GM19239 (cell line): ENCODE measurements at places on chromosomes 6 and 20.
A peak's percentile ranks its signal among the peaks of the same experiment; 100 is the strongest.

- no peak for DNase-seq
Observed at GRCh38 chr6:63319939-63320338, at the start of gene LGSN. Gene LGSN (minus strand): TSS chr6:63319983. CDS start chr6:63319943, 40 bp downstream.

- no peak for DNase-seq
Observed at GRCh38 chr20:1939270-1939595, 44.0 kb downstream of the SIRPA start.

- no peak for DNase-seq
Observed at GRCh38 chr20:32917191-32917950, 58.6 kb downstream of the EFCAB8 start.

- DNase-seq: no peak
Observed at GRCh38 chr6:40989204-40990169, 49.5 kb downstream of the UNC5CL start.

- no peak for DNase-seq
Observed at GRCh38 chr20:19048995-19049501, 163.4 kb upstream of the SLC24A3 start.

DNA sequence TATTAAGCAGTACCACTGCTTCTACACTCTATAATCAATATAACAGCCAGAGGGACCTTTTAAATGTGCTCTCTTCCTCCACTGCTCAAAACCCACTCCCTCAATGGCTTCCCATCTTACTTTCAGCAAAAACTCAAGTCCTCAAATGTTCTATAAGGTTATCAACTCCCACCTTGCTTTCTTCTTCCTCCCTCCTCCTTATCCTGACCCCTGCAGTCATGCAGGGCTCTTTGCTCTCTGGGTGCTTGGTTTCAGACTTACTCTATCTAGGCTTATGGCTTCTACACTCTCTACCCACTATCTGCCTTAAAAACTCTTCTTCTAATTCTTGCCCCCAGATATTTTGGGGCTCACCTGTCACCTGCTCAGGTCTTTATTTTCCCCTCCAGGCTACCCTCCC, 5.3 kb downstream of the ARHGAP18 start:
- DNase-seq: no peak

GRCh38 chr6:1594445-1595200, 15.1 kb upstream of the FOXC1 start:
- no peak for DNase-seq

DNA sequence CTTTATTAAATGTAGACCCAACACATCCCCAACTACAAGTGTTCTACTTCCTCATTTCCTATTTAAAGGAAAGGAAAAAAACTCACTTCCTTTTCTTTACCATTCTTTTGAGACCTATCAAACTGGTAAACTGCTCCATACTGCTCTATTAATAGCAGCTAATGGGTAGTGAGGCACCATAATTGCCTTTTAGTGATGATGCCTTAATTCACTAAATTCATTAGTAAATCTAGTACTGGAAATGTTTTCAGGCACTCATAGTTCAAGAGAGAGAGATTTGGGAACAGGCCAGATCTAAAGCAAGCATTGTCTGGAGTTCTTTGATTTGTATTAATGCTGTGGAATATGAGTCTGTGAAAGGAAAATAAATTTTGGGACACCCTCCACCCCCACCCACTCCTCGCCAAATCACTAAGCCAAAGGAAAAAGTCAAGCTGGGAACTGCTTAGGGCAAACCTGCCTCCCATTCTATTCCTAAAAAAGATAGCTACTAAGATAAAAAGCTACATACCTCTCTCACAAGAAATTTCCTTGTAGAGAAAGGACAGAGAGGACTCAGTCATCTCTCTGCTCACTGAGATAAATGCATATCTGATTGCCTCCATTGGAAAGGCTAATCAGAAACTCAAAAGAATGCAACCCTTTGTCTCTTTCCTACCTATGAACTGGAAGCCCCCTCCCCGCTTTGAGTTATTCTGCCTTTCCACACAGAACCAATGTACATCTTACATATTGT, 13.6 kb upstream of the IBTK start:
- no peak for DNase-seq

DNA sequence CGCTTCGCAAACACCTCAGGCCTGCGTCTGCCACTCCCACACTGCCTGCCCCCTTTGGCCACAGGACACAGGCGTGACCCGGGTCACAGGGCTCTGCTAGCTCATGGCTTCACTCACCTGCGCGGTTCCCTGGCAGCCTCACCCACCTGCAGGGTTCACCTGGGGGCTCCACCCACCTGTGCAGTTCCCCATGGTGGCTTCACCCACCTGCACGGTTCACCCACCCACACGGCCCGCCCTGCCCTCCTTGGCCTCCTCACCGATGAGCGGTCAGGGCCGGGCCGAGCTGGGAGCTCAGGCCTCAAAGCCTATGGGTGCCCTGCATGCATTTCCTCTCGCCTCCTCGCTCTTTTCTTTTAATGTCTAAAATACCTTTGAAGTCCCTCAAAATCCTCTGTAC, 54.7 kb downstream of the SMOC2 start:
- DNase-seq: no peak

GRCh38 chr20:23907579-23907978, 28.0 kb upstream of the CST5 start:
- no peak for DNase-seq

DNA sequence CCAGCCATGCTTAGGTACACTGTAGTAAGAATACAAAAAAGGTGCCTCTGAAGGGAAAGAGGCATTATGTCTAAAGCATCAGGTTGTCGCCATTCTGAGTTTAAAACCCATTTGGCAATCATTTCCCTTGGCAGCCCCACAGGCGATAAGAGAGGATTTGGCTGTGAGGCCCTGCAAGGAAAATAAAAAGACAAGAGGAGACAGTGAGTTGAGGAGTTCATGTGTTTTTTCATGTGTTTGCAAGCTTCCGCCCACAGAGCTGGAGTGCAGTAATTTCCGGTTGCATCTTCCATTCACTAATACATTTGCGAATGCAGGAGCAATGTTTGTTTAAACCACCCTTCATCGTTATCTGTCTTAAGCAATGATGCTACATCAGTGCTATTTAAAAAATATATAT, 138.5 kb upstream of the SOX4 start:
- no peak for DNase-seq

GRCh38 chr20:58597249-58597891, 53.7 kb upstream of the STX16 start:
- no peak for DNase-seq

DNA sequence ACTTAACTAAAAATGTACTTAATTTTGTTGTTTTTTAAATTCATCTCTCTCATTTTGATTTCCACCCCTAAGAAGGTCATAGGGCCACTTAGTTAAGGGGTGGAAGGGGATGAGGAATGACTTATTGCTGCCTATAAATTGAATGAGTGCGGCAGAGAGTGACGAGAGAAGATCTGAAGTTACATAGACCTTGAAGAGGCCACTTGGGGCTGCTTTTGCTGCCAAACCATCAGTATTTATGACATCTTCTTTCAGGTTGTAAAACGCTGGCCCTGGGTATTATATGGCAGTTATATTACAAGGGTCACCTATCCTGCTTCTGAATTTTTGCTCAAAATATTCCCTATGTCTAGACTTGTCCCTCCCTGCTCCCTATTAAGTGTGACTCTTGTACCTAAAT, 119.6 kb upstream of the RIMS1 start:
- no peak for DNase-seq

- no peak for DNase-seq
Observed at GRCh38 chr20:6683021-6683977, 84.2 kb upstream of the BMP2 start.

DNA sequence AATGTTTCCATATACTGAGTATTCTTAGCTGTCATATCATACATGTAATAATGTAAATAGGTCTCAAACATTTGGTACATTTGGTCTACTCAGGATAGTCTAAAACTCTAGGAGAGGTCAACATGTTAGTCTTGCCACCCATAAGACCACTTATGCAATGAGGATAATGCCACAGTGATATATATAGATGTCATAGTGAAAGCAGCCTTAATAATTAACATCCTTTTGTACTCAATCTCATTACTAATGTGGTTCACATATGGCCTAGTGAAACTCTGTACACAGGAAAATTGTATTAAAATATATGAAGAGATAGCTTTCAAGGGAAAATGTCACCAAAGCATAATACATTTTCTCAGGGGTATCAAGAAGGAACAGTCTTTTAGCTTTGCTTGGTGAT, 577.9 kb downstream of the TFAP2B start:
- no peak for DNase-seq

- DNase-seq: no peak
Observed at GRCh38 chr20:18004384-18005031, 35.7 kb downstream of the MGME1 start.

DNA sequence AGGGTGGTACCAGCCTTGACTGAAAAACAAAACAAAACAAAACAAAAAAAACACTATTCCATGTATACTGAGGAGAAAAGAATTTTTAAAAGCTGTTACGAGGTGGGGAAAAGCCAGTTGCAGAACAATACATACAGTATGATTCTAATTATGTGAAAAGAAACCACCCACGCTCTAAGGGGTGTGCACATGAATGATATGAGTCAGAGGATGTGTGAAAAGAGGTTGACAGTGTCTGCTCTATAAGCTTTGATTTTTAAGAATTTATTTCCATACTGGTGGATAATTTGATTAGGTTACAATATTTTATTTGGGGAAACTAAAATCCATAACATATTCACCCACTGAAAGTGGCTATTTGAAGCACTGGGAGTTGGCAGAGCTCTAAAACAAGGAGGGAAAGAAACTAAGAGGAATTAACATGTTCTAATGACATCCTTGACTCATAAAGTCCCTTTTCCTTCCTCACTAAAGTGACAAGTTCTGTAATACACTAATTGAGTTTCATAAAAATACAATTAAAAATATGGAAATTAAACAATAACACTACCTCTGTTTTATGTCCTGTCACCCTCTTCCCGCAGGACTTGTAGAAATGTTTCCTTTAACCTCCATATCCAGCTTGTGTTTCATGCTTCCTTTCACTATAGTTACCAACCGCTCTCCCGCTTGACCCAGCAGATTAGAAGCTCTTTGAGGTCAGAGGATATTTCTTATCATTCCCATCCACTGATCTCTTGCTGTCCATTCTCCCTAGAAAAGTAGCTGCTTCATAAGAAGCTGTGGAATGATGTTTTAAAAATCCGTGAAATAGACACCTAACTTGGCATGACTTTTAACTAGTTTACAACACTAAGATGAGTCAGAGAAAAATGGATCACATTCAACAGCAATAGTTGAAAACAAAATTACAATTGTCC, 118.6 kb upstream of the CCDC28A start:
- peak; percentile 10 for DNase-seq

GRCh38 chr6:70666706-70667105, 977 bp upstream of the SMAP1 start:
- DNase-seq: no peak

DNA sequence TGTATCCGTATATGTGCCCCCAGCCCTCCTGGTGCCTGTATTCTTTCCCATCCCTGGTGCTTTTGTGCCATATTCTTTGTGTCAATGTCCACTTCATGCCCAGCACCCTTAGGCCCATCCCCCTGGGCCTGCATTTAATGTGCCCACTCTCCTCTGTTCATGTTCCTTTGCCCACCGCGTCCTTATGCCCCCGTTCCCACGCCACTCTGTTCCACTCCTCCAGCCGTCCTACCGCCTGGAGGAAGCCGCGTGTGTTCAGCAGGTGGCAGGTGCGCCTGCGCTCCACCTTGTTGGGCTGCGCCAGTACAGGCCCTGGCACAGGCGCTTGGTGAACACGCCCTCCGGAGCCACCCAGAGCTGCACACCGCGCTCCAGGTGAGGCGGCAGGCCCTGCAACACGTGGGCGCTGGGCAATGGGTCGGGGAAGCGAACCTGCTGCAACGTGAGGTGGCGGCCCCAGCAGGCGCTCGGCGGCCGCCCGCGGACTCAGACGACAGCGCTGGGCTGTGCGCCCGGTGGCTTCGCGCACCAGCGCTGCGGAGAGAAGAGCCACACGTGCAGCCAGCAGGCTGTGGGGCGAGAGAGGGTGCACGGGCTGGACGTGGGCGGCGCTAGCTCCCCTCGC, 4.0 kb upstream of the FOXS1 start:
- DNase-seq: no peak

DNA sequence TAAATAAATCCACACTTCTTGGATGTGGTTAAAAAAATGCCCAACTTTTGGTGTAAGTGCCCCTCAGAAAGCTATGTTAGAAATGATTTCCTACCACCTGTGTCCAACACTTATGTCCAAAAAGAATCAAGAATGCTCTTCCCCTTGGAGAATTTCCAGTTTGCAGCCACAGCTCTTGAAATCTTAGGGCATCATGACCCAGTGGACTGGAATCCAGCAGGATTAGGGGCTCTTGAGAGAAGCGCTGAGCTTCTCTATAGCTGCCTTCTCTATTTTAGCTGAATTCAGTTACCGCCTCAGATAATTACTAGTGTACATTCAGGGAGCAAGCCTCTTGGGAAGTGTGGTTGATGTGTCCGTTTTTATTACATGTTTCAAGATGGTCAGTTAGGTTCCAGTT, 2.5 kb downstream of the PHACTR1 start:
- DNase-seq: no peak

DNA sequence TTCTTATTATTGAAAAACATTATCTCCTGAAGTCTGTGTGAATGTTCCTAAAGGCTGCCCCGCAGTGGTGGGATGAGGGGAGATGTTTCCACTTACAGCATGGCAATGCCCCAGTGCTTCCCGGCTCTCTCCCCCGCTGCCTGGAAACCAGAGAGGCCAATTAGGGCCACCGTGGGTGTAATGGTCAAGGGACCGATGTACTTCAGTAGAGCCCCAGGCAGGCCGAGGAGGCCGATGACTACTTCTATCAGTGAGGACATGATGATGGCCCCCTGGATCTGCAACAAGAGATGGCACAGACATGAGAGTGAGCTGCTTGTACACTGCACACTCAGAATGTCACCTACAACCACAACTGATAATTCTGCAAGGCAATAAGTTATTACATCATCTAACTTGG, 117.8 kb downstream of the SLC23A2 start:
- DNase-seq: no peak

GRCh38 chr6:154623391-154623790, 109.8 kb upstream of the SCAF8 start:
- no peak for DNase-seq

GRCh38 chr6:156731396-156731795, 45.8 kb upstream of the ARID1B start:
- DNase-seq: no peak

- no peak for DNase-seq
Observed at GRCh38 chr6:28152531-28152930, 10.8 kb downstream of the ZKSCAN8 start.
